ENCODE measurements at places on chromosomes 5 and 9. TPM values are rescaled to one million over a fixed set of nuclear protein-coding genes. Genes with fewer than 3 reads are reported as not detected.

UBE2QL1 gene
- 0.05 TPM for total RNA-seq

PCDHB3 gene
- 0.51 TPM for total RNA-seq

ANKRD55 gene
- 3.2 TPM for total RNA-seq

NUTM2F gene
- not detected for total RNA-seq

ANKRD20A1 gene
- 1.7 TPM for total RNA-seq
